ENCODE measurements at places on chromosomes 16 and 17.
A peak's percentile ranks its signal among the peaks of the same experiment; 100 is the strongest.

DNA sequence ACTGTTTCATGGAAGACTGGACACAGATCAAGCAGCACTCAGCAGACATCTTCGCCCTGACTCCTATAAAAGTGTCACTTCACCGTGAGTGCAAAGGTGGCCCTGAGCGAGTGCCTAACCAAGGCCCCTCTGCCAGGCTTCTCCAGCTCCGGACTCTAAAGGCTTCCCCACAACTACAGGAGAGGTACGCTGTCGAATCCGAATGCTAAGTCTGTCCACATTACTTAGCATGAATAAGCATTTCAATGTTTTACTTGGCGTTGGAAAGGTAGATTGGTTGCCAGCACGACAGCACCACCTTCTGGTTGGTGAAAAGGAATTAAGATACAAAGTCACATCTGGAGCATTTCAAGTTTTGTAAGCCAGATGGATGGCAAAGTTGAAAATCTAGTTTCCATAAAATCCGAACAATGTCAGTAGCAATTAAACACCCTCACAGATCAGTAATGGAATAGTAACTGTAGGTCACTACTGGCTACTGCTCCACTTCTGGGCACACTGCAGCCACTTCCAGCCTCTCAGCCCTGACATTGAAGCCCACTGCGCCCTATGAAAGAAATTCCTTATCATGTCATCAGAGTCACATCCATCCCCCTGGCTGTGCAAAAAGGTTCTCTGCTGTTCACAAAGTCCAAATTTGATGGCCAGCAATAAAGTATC is 100.9 kb downstream of the PARN start:
- peak; percentile 59 for DNase-seq

DNA sequence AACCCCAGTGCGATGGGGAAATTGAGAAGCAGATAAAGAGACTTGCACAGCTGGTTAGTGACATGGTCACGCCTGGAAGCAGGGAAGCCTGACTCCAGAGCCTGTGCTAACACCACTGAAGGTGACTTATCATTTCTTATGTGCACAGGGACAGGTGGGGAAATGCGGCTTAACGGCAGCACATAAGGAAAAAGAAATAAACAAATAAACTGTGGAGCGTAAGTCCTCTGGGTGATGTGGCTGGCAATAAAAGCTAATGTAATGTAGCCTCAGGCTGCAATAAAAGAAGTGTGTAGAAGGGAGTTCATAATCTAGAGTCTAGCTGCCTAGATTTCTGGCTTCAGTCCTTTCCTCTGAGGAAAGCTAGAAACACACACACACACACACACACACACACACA is 10.6 kb downstream of the CDH11 start:
- DNase-seq, result no peak

GRCh38 chr17:41812381-41813151 is at the start of gene FKBP10:
Gene FKBP10, plus strand, starts transcription at chr17:41813004. Its CDS starts 31 bp downstream, at chr17:41813035.
- DNase-seq, result no peak

DNA sequence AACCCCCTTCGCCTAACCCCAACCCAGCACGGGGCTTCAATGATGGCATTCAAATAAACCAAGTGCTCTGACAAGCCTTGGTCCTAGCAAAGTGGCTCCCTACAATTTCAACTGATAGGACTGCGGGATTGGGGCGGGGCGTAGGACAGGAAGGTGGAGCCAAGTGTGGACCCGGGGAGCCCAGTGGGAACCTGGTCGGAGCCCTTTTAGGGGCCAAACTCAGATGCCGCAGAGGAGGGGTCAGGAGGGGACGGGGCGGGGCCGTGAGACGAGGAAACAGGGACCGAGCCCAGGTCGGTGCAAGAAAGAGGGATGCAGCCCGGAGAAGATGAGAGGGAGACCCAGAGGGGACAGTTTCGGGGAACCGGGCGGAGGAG is 13.2 kb upstream of the CDIPT start:
- no peak for DNase-seq

DNA sequence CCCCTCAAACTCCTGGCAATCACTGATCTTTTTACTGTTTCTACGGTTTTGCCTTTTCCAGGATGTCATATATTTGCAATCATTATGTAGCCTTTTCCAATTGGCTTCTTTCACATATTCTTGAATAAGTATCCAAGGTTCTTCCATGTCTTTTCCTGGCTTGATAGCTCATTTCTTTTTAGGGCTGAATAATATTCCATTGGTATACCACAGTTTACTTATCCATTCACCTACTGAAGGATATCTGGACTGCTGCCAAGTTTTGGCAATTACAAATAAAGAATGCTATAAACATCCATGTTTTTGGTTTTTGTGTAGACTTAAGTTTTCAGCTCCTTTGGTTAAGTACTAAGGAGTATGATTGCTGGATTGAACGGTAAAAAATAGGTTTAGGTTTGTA is 16.0 kb downstream of the GPATCH8 start:
- DNase-seq, result no peak

GRCh38 chr16:50696126-50696525 is 2.7 kb downstream of the NOD2 start:
- DNase-seq, result no peak

DNA sequence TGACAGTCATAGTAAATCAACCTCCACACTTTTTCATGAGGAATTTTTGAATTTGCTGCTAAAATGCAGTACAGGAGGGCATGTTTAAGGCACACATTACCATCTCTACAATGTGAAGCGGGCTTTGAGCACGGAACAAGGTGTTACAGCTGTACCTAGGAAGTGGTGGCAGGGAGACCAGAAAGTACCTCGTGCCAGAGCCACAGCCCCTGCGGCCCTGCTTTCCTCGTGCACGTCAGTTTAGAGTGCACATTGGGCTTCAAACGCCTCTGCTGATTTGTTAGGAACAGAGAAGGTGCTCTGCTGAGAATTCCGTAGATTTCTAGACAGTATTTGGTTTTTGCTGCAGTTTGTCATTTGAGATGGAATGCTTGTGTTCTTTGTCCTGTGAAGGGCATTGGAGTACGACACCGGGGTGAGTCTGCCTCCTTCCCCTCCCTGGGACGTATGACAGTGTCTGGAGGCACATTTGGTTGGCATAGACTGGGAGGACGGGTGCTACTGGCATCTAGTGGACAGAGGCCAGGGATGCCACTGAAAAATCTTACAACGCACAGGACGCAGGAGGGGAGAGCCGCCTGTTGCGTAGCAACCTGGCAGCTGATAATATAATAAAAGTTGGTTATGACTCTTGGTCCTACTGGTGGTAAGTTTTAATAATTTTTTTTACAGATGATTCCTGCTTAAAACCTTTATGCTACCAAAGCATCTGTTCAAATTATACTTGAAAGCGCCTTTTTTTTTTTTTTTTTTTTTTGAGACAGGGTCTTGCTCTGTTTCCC is 9.1 kb downstream of the FOXK2 start:
- DNase-seq, result peak; percentile 80

DNA sequence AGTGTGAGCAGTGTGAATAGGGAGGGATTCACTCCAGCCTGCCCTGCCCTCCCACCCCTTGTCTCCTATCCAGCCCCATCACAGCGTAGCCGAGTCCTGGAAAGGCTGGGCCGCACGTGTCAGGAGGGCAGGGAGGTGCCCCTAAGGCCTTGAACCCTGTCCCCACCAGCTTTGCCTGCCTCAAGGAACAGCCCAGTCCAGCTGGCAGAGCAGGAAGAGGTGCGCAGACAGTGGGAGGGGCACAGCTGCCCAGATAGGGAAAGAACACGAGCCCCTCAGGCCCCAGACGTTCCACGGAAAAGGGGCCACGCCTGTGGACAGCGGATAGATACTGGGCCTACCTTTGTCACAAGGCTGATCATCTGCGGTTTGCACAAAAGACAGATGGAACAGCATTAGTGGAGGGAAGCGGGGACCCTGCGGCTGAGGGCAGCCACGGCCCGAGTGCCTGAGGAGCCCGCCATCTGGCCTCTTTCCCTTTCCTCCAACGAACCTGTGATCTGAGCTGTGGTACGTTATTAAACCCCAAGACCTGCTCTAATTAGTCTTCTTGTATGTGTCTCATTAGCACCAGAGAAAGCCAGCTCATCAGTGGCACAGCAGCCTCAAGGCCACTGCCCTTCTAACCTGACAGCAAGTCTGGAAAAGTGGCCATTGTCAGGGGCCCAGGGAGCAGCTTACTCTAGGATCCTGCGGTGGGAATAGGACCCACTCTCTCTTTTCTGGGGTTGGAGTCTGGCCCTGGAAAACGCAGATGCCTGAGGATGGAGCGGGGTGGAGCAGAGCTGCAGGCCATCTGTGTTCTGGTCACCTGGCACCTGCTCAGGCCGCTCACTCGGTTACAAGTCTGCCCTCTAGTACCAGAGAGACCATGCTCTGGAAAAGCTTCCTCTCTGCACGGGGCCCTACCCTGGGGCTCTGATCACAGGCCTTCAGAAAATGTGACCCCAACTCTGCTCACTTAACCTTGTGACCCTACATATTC is 16.3 kb downstream of the MPP3 start:
- DNase-seq, result no peak

DNA sequence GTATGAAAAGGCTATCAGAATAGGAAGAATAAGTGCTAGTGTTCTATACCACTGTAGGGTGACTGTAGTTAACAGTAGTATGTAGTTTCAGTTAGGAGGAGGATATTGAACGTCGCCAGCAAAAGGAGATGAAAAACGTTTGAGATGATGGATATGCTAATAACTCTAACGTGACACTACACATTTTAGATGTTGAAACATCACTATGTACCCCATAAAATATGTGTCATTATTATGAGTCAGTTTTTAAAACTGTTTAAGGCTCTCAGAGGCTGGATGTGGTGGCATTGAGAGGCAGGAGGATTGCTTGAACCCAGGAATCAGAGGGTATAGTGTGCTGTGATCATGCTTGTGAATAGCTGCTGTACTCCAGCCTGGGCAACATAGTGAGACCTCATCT is 31.8 kb downstream of the UBN1 start:
- no peak for DNase-seq

- no peak for DNase-seq
Measured at GRCh38 chr16:9060225-9060624, 31.2 kb upstream of the HAPSTR1 start.

- DNase-seq, result no peak
Measured at GRCh38 chr17:13104576-13104975, 86.7 kb upstream of the ELAC2 start.

GRCh38 chr16:1505073-1505844 is 12.1 kb downstream of the TELO2 start:
- DNase-seq, result no peak

GRCh38 chr17:64269687-64270649 is 6.9 kb upstream of the TEX2 start:
- no peak for DNase-seq

DNA sequence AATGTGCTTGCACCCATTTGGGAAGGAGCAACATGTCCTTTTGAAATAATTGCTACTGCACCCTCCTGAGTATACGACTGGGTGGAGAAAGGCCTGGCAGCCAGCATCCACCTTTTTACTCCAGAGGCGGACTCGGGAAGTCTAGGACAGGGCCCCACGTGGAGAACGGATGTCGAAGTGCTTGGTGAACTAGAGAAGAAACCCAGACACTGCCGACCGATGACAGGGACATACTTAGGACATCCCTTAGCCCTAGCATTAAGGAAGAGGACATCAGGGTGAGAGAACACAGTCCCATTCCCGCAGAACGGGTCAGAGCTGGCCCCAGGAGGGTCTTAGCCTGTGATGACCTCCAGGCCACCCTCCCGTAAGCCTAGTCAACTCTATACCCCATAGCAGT is 3.8 kb downstream of the YBX2 start:
- no peak for DNase-seq

- DNase-seq, result peak; percentile 33
Measured at GRCh38 chr17:80025140-80025539, 10.5 kb downstream of the TBC1D16 start.

DNA sequence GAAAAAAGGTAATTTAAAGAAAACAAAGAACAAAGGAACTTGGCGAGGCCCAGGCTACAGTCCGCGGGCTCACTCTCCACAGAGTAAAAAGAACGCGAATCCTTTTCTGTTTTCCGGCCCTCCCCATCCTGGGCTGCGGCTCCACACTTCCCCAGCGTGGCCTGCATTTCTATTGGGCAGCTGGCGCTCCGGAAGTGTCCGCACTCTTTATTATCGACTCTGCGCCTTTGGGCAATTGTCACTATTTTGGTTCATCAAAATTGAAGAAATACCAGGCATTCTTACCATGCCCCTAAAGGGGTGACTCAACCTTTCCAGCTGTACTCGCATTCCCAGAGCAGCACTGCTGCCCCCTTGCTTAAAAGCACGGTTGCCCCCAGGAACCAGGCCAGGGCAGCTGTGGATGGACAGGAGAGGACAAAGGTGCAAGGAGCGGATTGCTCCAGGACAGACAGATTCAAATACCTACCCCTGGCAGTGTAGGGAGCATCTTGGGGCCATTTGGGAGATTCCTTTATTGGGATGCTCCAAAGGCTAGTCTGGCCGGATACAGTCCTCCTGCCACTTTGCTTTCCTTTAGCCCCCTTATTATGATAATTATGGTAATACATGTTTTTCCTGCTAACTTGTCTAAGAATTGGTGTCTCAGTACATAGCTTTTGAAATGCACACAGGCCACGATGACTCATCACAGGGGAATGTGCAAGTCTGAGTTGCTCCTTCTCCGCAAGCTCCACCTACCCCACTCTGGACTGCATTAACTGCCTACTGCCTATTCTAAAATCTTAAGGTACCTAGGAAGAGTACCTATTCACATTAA is 985 bp upstream of the SLFN12 start:
- DNase-seq, result peak; percentile 98

DNA sequence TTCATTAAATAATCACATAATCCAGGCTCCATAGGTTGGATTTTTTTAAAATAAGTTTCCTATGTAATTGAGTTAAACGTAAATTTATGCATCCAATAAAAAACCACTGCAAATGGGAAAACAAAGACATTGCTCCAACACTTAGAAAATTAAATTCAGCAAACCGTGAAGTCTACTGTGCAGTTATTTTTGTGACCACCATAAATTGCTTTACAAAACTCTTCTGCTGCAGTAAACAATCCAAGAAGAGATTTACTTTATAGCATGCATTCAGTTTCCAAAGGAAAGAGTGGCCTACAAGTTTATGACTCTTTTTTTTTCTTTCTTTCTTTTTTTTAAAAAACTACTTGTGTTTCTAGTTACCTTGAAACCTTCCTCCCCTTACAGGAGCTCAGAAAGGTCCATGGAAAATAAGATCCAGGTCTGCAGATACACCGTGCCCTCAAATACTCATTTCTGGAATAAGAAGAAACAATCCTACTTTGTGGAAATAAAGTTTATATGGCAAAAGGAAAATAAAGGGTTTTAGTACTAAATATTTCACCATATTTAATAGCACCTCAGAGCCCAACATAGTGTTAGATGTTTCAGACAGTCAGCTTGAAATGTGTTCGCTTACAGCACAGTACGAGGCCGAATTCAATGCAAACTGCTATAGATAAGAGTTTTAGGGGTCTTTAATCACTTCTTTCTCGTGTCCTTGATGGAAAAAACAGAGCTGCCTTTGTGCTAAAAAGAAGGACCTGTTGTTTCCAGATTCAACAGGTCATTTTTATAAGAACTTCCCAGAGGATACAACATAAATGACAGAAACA is 3.2 kb downstream of the HS3ST3A1 start:
- no peak for DNase-seq

DNA sequence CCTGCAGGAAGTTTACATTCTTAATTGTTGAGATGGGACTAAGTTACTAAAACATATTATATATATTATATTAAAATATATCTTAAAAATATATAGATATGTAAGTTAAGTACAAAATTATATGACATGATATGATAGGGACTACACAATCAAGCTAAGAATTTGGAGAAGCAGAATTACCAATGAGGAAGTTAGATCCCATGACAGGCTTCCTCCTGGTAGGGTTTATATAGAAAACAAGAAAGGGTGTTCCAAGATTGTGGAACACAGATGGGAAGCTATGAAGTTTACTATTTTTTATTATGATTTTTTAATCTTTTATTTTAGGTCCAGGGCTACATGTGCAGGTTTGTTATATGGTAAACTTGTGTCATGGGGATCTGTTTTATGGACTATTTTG is 260.8 kb upstream of the ZFHX3 start:
- DNase-seq, result no peak

- peak; percentile 44 for DNase-seq
Measured at GRCh38 chr17:32909787-32910369, 18.1 kb upstream of the TMEM98 start.
